Mucosa of descending colon (tissue), 3 donors: ENCODE measurements at places on chromosomes 11 and 22. TPM values are rescaled to one million over a fixed set of nuclear protein-coding genes. Genes with fewer than 3 reads are reported as not detected.

DNA sequence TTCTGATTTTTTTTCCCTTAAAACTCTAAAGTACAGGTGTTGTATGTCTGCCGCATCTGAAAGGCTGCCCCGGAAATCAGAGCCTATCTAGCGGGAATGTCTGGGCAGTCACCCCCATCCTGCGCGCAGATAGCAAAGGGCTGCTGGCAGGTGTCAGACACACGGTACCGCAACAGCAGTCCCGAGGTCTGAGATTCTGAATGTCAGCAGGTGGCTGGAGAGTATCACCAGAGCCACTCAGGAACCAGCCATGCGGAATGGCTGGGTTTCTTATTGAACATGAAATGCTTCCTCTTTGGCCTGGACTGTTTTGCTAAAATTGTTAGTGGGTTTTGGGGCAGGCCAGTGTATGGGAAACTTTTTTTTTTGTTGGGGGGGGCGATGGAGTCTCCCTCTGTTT is 53.3 kb downstream of the CERK start:
- no peak for DNase-seq

GRCh38 chr22:38066381-38067027 is 9.3 kb downstream of the PICK1 start:
- no peak for DNase-seq

Gene TMEM109
- 95.2 TPM for total RNA-seq

Gene ROM1
- 3.8 TPM for total RNA-seq

GRCh38 chr22:24304062-24304675 is 33.5 kb downstream of the SPECC1L start:
- DNase-seq = no peak

- DNase-seq = no peak
Measured at GRCh38 chr11:70063121-70063520, 15.0 kb upstream of the ANO1 start.

Gene CAVIN3
- 20.7 TPM for total RNA-seq

DNA sequence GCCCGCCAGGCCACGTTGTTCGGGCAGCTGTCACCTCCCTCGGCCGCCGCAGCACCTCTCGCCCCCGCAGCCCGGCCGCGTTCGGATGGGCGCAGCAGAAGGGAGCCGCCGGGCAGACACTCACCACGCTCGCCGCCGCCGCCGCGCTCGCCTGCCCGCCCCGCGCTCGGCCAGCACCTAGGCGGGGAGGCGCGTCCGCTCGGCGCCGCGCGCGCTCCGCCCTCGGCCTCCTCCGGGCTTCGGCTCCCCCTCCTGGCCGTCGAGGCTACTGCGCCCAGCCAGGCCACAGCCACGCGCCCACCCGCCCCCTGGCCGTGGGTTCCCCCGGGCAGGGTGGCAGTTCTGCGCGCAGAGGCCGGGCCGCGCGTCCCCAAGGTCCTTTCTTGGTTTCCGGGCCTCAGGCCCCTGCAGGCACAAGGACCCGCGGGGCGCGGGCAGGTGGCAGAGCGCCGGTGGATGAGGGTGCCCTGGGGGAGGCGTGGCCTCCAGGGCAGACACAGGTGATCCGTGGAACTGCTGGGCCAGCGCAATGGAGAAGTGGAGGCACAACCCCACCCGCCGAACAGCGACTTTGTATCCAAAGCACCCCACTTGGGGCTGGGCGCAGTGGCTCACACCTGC is at the start of gene SLC25A22:
SLC25A22 (minus strand) TSS at position 189 of the 621 bp plus-strand sequence. CDS start 3,275 bp downstream, outside the sequence.
- peak; percentile 90 for DNase-seq
